ENCODE measurements at places on chromosomes 2 and 18. TPM values are rescaled to one million over a fixed set of nuclear protein-coding genes. Genes with fewer than 3 reads are reported as not detected.
A peak's percentile ranks its signal among the peaks of the same experiment; 100 is the strongest.

Gene DUSP28
- 5.8 TPM for polyA plus RNA-seq

Gene AKAIN1
- polyA plus RNA-seq: not detected

Gene ICOS
- polyA plus RNA-seq: not detected

Gene BOLL
- not detected for polyA plus RNA-seq

Gene CFC1
- 4.4 TPM for polyA plus RNA-seq

Gene SP100
- polyA plus RNA-seq: 44.0 TPM

Gene BCL2L11
- polyA plus RNA-seq: 30.3 TPM

Gene OTX1
- polyA plus RNA-seq: 0.18 TPM

- DNase-seq: no peak
Measured at GRCh38 chr2:234364661-234365060, 132.2 kb downstream of the ARL4C start.

DNA sequence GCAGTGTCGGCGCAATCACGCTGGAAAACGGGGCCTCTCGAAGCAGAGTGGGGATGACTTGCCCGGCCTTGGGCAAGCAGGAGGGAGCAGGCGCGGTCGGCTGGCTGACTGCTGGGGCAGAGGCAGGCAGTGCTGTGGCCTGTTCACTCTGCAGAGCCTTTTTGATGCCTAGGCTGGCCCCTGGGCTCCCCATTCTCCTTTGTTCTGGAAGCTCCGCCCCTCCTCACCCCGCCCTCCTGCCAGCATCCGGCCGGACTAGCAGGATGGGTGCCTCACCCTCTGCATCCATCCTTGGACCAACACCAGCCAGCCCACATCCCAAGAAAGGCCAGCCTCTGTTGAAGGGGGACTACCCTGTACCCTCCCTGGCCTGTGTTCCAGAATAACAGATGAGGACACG, at the start of gene ASPRV1:
ASPRV1 (minus strand) TSS at position 136 of the 400 bp plus-strand sequence. CDS start 195 bp downstream, outside the sequence.
- DNase-seq: no peak

DNA sequence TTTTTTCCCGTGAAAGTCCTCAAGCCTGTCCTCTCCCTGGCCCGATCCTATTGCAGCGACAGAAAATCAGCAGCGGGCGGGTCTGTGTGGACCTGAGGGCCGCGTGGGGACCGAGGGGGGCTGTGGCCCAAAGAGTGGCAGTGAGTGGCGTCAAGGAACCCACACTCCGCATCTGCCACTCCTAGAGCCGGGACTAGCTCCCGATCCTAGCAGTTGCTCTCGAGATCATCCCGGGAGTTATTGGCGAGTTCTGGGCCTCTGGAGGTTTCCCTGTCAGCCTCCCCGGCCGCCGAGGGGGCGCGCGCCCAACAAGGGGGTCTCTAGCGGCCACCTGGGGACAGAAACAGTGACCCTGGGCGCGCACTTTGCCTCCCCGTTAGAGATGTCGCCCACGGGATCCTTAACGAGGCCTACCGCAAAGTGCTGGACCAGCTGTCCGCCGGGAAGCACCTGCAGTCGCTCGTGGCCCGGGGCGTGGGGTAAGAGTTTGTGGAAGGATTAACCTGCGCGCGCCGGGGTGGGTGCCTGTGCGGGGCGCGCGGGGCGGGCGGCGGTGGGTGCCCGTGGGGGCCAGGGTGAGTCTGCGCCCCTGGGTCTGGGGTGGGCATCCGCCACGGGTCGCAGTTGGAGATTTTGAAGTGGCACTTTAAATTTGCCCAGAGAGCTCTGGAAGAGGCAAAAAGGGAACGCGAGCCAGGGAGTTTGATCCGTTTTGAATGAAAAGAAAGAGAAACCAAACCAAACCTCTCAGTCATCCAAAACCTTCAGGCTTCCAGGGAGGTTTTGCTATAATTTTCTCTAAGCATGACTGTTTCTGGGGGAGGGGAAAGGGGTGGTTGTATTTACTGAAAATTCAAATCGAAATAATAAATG, 3.5 kb downstream of the ADCYAP1 start:
- no peak for DNase-seq

- DNase-seq: no peak
Measured at GRCh38 chr2:239973386-239973785, 51.8 kb downstream of the NDUFA10 start.

GRCh38 chr2:111062417-111062816, 58.3 kb upstream of the BCL2L11 start:
- DNase-seq: no peak

- no peak for DNase-seq
Measured at GRCh38 chr2:224248944-224249371, 152.9 kb downstream of the FAM124B start.

DNA sequence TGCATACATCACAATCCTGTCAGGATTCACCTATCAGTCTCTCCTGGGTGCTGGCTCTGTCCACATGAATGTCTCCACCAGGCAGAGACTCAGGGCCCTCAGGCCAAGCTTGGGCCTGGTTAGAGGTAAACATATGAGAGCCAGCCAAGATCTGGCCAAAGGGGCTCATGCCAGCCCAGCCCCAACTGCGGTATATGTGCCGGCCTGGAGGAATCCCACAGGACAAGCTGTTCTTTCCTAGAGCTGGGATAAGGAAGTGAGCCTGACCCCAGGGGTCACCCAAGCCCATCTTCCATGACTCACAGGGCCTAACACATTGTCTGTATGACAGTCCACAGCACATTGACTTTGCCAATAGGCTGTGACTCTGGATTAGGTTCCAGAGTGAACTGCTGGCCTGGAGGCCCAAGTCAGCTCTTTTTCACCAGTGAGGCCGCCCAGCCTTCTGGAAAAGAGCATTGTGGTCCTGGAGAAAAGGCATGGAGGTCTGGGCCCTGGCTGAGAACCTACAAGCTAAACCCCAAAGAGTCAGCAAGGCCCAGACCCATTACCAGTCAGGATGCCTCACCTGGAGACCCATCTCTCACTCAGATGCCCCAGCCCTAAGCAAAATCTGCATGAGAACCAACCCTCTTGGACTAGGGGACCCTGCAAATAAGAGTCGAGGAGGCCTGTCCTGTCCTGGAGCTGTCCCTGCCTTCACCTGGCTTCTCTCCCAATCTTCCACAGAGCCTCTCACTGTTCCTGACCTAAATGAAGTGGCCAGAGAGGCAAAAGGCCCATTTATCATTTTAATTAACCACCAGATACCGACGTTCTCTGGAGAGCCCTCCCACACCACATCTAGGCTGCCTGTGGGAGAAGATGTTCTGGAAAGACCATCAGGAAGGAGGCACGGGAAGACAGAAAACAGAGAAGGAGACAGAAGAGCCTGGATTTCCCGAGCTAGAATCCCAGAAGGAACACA, 120.9 kb upstream of the PKDCC start:
- no peak for DNase-seq

GRCh38 chr2:167537743-167538142, 649.5 kb downstream of the XIRP2 start:
- no peak for DNase-seq

- DNase-seq: no peak
Measured at GRCh38 chr2:165376571-165376975, 92.9 kb upstream of the CSRNP3 start.

DNA sequence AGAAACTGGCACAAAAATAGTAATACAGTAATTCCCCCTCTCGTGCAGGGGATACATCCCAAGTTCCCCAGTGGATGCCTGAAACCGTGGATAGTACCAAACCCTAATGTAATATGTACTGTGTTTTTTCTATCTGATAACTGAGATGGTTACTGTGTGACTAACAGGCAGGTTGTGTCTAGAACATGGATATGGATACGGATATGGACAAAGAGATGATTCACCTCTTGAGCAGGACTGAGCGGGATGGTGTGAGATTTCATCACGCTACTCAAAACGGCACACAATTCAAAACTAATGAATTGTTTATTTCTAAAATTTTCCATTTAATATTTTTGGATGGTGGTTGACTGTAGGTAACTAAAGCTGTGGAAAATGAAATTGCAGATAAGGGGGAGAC, 3.4 kb downstream of the MBD1 start:
- no peak for DNase-seq

- DNase-seq: peak; percentile 42
Measured at GRCh38 chr2:120066800-120067547, 54.1 kb downstream of the EPB41L5 start.

DNA sequence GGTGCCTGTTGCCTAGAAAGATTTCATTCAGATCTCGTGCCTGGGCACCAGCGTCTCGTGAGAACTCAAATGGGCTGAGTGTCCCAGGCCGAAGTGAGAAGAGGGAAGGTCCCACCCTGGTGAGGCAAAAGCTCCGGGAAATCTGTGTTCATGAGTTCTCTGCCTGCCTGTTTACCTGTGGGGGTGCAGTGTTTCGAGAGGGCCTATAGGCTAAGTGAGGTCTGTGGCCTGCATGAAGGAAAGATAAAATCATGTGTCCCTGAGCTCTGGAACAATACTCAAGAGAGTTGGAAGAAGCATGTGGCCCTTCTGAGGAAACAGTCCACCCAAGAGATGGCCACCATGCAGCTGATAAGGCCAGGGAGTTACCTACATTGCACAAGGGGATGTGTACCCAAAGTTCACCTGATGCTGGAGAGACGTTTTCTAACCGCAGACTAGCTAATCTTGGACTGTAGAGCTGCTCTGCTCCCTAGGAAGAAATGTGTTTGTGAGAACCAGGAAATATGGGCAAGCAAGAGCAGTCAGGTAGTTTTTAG, 63.5 kb upstream of the ST3GAL5 start:
- no peak for DNase-seq

GRCh38 chr2:177651833-177652232, 259.3 kb downstream of the AGPS start:
- DNase-seq: no peak

GRCh38 chr2:42141687-42142546, 27.2 kb upstream of the EML4 start:
- DNase-seq: peak; percentile 64

- DNase-seq: no peak
Measured at GRCh38 chr18:61127714-61128467, 205.3 kb upstream of the CDH20 start.

DNA sequence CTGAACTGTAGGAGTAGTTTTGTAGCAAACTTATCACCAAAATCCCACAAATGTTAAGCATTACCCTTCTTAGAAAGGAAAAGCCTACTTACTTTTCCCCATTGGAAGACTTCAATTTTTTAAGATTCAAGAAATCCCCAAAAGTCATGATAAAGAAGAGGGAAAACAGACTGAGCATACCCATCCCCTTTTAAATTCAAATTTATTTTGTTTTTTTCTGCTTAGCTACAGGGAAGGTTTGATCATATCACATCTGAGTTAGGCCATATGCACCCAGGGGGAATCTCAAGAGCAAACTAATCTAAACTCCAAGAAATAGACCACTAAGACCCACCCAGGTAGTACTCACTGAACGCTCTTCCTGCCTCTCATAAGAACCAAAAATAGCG, 174.6 kb downstream of the TGIF1 start:
- DNase-seq: no peak

- DNase-seq: no peak
Measured at GRCh38 chr2:41859615-41860514, 188.0 kb upstream of the PKDCC start.

DNA sequence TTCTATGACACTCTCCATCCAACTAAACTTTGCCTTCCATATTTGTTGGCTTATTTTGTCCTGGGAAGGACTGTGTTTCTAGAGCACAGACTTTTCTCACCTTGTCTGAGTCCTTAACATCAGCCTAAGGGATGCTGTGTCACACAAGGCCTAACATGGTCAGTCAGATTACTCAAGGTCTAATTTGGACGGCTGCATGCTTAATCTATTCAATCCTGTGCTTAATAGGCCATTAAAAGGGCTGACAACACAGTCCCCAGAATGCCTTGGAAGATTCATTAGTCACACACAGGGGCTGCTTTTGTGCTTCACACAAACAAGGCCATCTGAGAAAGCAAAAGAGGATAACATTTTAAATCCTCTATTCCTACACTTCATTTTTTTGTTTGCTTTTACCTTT, 84.0 kb downstream of the DYNAP start:
- DNase-seq: no peak

DNA sequence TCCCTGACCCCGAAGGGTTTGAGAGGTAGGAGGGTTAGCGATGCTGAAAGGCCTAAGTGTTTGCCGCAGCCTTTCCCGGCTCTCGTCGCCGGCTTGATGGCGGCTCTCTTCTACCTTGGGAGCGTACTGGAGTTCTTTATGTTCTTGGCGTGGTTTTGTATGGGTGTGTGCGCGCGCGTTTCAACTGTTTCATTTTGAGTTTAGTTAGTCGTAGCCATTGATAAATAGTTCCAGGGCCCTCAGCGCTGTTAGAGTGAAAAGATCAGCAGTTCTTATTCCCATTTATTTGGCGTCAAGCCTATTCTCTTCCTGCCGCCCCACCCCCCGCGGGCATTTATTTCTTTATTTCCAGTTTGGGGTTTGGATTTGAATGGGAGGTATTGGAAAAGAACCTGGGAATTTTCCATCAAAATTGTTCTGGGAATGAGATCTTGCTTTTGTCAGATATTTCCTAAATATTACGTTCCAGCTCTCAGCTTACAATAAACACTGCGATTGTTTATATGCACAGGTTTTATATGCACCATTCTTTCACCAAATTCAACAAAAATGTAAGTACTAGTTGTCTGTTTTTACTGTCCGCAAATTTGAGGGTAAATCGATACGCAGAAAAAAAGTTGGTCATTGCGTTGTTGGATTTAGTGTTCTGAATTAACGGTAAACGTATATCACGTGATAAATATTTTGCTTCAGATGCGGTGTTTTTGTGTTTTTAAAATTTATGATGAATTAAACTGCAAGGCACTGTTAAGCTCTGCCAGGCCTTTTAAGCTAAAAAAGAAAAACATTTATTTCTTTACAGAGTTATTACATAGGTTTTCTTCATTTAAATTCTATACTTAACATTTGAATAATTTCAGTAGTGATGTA, 954 bp downstream of the CCNT2 start:
- peak; percentile 29 for DNase-seq
